CD4-positive, alpha-beta T cell (primary cell): ENCODE measurements at places on chromosomes 3 and 15. TPM values are rescaled to one million over a fixed set of nuclear protein-coding genes. Genes with fewer than 3 reads are reported as not detected.

DNA sequence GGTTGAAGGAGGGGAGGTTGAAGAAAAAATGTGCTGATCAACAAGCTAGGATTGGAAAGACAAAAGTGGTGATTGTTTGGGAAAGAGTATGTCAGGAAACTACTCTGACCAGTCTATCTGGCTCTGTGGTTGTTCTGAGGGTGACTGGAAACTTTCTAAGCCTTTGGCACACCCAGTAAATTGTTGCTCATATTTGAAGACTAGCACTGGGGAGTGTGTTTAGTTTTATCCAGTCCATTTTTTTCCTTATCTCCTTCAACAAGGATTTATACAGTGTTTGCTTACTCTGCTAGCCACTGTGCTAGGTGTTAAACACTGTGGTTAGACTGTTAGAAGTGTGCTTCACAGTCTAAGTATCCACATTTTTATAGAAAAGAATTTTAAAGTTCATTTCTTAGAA is 28.8 kb downstream of the PPM1L start:
- no peak for DNase-seq
- no peaks in the 10 kb centered on the region for H3K36me3 ChIP-seq
- H3K4me3 ChIP-seq: no peak overlapping the region

DNA sequence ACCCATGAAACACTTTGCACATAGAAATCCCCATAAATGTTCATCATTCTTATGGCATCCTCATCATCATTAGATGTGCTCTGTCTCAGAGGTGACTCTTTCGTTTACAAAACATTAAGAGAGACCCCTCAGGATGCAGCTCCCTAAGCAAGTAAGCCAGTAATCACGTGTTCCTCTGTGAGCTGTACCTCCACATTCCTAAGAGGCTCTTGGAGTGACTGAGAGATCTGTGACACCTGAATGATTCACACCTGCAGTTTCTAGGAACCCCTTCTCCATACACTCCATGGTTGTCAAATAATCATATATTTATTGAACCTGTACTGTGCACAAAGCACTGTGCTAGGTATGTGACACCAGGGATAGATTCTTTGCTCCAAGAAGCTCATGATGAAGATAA is 602.4 kb downstream of the UNC13C start:
- no peak overlapping the region for H3K4me3 ChIP-seq
- DNase-seq: no peak
- H3K27me3 ChIP-seq: no peaks in the 10 kb centered on the region
- H3K27ac ChIP-seq: no peak overlapping the region
- no peaks in the 10 kb centered on the region for H3K36me3 ChIP-seq

DNA sequence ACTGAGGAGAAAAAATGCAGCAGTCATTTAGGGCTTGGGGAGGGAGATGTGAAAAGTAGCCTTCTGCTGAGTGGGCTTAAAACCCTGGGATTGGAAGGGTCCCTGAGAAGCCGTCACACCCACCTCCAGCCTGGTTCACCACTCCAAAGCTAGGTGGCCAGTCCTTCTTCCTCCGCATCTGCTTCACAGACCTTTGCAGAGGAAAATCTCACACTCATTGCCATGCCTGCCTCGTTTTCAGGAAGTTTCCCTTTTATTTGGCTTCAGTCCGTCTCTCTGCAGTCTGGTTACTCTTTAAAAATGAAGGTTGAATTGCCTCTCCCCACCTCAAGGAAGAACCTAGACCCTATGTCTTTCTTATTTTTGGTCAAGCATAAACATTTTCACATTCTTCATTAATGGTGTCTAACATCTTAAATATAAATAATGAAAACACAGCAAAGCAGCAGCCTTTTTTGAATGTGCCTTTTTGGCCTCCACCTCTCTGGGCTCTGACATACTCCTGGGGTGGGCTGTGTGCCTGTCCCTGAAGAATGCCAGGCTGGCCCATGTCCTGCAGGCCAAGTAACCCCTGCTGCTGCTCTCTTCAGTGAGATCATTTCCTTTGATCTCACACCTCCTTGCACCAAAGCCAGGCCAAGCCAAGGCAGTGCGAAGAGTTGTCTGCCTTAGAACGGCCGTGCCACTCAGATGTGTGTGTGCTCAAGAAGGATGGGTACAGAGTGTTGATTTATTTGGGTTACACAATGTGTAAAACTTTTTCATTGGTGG is 11.0 kb downstream of the MRAS start:
- H3K36me3 ChIP-seq: no peaks in the 10 kb centered on the region
- H3K27me3 ChIP-seq: no peaks in the 10 kb centered on the region
- no peaks in the 10 kb centered on the region for H3K4me1 ChIP-seq
- no peak overlapping the region for H3K4me3 ChIP-seq
- DNase-seq: no peak
- H3K27ac ChIP-seq: no peak overlapping the region

DNA sequence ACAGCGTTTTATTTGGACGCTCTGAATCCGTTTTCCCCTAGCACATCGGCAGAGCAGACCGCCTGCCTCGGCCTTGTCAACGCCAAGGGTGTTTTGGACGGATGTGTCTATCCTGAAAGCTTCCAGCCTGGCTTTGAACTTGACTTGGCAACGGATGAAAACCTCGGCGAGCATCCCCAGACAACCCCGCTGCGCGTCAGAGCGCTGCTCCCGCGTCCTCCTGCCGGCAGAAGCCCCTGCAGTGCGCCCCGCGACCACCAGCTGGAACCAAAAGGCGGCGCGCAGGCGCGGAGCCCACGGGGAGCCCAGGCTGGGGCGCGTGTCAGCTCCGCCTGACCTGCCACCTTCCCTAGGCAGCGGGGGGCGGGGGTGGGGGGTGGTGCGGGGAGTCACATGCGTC is 26.2 kb upstream of the ARL8B start:
- H3K4me1 ChIP-seq: peaks cover 3% of the 10 kb centered on the region
- H3K27me3 ChIP-seq: peaks cover 17% of the 10 kb centered on the region
- no peak overlapping the region for H3K27ac ChIP-seq
- no peak for DNase-seq
- no peak overlapping the region for H3K4me3 ChIP-seq

GRCh38 chr3:99119385-99119784 is 217.9 kb upstream of the DCBLD2 start:
- H3K27ac ChIP-seq: no peak overlapping the region
- H3K27me3 ChIP-seq: no peaks in the 10 kb centered on the region
- DNase-seq: no peak
- no peaks in the 10 kb centered on the region for H3K36me3 ChIP-seq
- H3K4me3 ChIP-seq: no peak overlapping the region

DNA sequence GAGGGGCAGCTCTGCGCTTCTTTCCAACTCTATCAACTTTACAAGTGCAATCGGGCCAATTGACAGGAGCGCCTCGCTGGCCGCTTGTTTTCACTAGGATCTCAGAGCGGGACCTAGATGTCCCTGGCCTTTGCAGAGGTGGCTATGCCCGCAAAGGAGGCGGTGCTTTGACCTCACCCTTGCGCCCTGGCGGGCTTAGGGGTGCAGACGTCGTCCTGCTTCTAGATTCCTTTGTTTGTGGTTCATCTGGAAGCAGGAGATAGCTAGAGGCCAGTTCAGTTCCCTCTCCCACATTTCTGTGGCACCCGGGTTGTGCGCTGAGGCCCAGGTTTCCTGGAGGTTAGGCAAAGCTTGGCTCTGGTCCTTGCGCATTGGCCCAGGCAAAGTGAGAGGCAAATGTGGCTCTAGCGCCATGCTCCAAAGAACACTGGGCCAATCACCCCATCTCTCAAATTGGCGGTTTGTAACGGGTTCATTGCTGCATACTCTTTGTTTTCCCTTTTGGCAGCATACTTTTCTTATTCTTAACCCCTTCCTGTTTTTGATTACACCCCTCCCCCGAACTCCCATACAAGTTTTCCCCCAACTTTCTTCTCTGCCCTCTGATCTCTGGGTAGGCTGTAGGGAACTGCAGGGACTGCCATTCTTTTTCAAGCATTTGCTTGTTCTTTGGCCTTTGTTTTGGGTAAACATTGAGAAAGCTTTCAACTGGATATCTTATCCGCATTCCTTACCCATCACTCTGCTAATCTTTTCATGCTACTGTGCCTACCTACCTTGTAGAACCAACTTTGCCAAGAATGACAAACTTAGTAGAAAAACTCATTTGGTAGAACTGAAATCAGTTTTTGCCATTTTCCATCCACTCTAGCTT is 1.4 kb downstream of the PPM1L start:
- H3K27me3 ChIP-seq: peaks cover 7% of the 10 kb centered on the region
- H3K4me1 ChIP-seq: peaks cover 27% of the 10 kb centered on the region
- no peak overlapping the region for H3K27ac ChIP-seq
- DNase-seq: no peak

- H3K27ac ChIP-seq: no peak overlapping the region
- no peaks in the 10 kb centered on the region for H3K36me3 ChIP-seq
- no peak overlapping the region for H3K4me3 ChIP-seq
- DNase-seq: no peak
- H3K27me3 ChIP-seq: no peaks in the 10 kb centered on the region
Measured at GRCh38 chr3:133125802-133126201, 87.6 kb downstream of the TMEM108 start.

DNA sequence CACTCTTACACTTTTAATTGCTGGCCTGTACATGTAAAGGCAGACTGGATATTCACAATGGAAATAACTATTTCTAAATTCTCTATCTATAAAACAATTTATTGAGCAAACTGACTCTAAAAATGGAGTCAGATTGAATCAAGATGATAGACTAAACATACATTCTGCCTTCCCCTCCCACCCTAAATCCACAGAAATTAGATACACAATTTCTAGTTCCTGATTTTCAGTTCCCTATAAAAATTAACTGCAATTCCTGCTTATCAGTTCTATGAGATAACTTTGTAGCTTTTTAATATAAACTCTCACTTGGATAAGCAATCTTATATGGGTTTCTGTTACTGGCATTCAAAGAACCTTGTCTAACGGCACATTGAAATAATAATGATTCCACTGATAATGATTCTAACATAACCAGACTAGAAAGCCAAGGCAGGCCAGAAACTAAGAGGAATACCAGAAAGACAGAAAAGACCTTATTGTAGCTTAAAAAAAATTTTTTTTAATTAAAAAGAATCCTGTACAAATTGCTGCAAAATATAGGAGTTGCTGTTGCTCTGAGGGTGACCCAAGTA is 33.1 kb downstream of the TBC1D5 start:
- DNase-seq: no peak
- H3K27ac ChIP-seq: no peak overlapping the region
- no peak overlapping the region for H3K4me3 ChIP-seq
- H3K27me3 ChIP-seq: no peaks in the 10 kb centered on the region
- peaks cover 8% of the 10 kb centered on the region for H3K36me3 ChIP-seq

DNA sequence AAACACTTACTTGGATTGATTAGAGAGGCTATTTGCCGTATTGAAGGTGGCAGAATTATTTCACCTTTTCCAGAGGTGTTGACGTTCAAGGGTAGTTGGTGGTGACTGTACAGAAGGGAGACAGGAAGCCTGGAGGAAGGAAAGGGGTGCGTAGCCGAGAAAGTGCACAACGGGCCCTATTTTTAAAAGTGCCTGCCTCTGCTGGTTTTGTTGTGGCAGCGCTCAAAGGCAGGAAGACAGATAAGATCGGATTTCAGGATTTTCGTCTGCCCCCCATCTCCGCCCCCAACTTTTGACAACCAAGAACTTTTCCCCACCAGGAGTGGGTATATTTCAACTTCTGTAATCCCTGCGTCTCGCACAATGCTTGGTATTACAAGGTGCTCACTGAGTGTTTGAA is 38.5 kb downstream of the SMAD3 start:
- peak overlapping the region; percentile 24 for H3K4me3 ChIP-seq
- peaks cover 96% of the 10 kb centered on the region for H3K4me1 ChIP-seq
- H3K27me3 ChIP-seq: no peaks in the 10 kb centered on the region
- H3K36me3 ChIP-seq: peaks cover 14% of the 10 kb centered on the region
- peak overlapping the region; percentile 82 for H3K27ac ChIP-seq

- no peak overlapping the region for H3K27ac ChIP-seq
- DNase-seq: no peak
- peaks cover 35% of the 10 kb centered on the region for H3K27me3 ChIP-seq
Measured at GRCh38 chr3:126287171-126287535, 70.1 kb downstream of the KLF15 start.

DNA sequence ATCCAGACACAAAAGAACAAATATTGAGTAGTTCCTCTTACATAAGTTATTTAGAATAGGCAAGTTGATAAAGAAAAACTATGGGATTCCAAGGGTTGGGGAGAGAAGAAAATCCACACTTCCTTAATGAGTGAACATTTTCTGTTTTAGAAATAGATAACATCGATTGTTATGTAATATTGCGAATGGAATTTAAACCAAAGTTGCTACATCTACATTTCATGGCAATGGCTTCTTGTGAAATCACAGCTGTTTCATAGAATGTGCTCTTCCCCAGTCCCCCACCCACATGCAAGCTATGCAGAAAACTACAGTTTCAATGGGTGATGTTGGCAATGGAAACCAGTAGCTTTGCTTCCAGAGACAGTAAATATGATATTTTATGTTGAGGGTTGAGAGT is 1639.5 kb downstream of the SI start:
- H3K36me3 ChIP-seq: no peaks in the 10 kb centered on the region
- no peak overlapping the region for H3K27ac ChIP-seq
- no peak overlapping the region for H3K4me3 ChIP-seq
- no peaks in the 10 kb centered on the region for H3K27me3 ChIP-seq

DNA sequence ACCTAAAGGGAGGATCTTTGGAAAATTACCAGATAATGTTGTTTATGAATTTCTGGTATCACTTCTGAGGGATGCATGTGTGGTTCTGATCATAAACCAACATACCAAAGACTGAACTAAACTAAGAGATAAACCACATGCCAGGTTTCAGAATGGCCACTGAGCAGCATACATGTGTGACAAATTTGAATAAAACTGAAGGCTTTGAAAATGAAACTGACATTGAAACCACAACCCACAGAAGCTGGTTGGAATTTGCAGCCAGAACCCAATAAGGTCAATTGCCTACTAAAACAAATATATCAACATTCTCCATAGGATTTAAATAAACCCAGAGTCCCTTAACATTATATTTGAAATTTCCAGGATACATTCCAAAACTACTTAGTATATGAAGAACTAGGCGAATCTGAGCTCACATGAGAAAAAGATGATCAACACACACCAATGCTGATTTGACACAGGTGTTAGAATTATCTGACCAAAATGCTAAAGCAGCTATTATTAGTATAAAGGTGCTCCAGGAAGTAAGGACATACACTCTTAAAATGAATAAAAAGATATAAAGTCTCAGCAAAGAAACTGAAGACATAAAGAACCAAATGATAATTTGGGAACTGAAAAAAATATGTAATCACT is 125.0 kb downstream of the ZNF280D start:
- H3K4me1 ChIP-seq: no peaks in the 10 kb centered on the region
- peak; percentile 2 for DNase-seq
- no peaks in the 10 kb centered on the region for H3K36me3 ChIP-seq

- H3K4me3 ChIP-seq: no peak overlapping the region
- no peaks in the 10 kb centered on the region for H3K36me3 ChIP-seq
- no peaks in the 10 kb centered on the region for H3K27me3 ChIP-seq
- no peaks in the 10 kb centered on the region for H3K4me1 ChIP-seq
- H3K27ac ChIP-seq: no peak overlapping the region
Measured at GRCh38 chr3:168138421-168138820, 42.7 kb upstream of the GOLIM4 start.

Gene TICRR
- total RNA-seq: 0.06 TPM

Gene PYGO1
- not detected for total RNA-seq

Gene ATP13A5
- total RNA-seq: not detected

Gene STAC
- total RNA-seq: not detected

Gene GUCA1C
- total RNA-seq: not detected
